Fibroblast of skin of left quadriceps (primary cell): ENCODE measurements at places on chromosomes 5 and 9.

GRCh38 chr5:171483551-171484135, 64.2 kb downstream of the FGF18 start:
- DNase-seq = peak; percentile 51

- no peak for DNase-seq
These were observed 41.3 kb upstream of the SMU1 start for GRCh38 chr9:33117796-33118195.

DNA sequence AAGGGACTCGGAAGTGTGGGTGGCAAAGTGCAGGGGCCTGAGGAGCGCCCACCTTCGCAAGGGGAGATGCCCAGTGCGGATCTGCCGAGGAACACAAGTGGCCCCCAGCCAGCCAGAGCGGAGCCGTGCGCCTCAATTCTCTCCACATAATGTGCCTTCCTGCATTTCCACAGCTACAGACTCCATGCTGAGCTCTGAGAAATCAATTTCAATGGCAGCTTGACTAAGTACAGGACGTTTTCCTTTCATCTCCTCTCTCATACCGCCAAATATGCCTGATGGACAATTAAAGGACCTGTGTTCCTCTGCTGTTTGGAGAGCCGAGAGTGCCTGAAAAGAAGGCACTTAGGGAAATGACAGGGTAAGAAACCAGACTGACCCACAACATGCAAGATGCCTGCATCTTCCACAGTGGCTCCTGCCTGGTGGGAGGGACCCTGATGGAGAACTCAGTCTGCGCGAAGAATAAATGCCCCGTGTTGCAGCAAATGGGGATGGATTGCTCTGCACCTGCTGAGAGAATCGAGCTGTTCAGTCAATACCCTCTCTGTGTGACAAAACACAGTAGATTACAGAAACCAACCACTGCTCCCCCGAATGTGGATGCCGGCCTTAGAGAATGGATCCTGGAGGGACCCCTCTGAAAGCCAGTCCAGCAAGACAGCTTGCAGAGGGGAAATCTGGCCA, 38.6 kb upstream of the OLFM1 start:
- DNase-seq = no peak

- peak; percentile 75 for DNase-seq
These were observed at the start of gene NR3C1 for GRCh38 chr5:143403593-143404415. NR3C1 (minus strand) TSS chr5:143403686; CDS start chr5:143400839, 2,847 bp downstream.

DNA sequence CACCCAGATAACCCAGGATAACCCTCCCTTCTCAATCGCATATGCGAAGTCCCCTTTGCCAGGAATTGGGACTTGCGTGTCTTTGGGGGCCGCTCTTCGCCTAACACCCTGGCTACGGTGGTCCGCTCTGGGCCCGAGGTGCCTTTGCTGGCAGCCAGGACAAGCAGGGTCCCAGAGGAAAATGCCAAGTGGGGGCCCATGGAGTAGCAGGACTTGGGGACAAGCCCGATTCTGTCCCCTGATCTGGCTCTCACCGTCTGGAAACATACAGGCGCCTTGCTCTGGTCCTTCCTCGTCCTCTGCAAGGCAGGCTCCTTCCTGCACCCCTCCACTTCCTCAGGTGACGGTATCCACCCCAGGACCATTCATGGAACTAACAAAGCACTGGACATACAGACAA, 78.1 kb upstream of the UNC5A start:
- DNase-seq = no peak

- DNase-seq = peak; percentile 78
These were observed 94.2 kb upstream of the VCAN start for GRCh38 chr5:83377131-83377865.

DNA sequence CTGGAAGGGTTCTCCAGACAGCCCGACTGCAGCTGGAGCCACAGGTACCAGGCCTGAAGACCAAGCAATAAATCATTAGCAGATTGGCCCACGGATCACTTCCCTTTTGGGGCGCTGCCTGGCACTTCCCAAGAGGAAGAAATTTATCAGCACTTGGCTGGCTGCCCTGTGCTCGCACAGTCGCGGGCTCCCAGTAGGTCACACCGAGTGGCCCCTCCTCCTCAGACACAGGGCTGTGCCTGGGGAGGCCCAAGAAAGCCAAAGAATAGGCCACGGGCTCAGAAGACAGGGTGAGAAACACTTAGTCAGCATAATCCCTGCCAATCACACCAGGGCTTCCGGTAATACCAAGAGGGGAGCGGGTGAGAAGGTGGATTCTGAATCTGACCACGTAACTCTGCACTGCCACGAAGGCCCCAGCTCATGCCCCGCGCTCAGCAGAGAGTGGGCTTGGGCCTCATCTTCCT, 115.7 kb upstream of the MSX2 start:
- DNase-seq = no peak

GRCh38 chr5:108743319-108743718, 4.4 kb upstream of the FER start:
- DNase-seq = no peak
